Hematopoietic multipotent progenitor cell treated with erythropoietin and hydrocortisone succinate and interleukin-3 and kit ligand, for 4 days (in vitro differentiated cells): ENCODE measurements at places on chromosomes 7 and 10.

- DNase-seq = no peak
Observed at GRCh38 chr7:48426966-48427555, 255.8 kb downstream of the ABCA13 start.

- DNase-seq = no peak
Observed at GRCh38 chr7:96400001-96400400, 78.1 kb upstream of the SLC25A13 start.

GRCh38 chr7:12827920-12828319 is 140.5 kb downstream of the ARL4A start:
- DNase-seq = no peak

DNA sequence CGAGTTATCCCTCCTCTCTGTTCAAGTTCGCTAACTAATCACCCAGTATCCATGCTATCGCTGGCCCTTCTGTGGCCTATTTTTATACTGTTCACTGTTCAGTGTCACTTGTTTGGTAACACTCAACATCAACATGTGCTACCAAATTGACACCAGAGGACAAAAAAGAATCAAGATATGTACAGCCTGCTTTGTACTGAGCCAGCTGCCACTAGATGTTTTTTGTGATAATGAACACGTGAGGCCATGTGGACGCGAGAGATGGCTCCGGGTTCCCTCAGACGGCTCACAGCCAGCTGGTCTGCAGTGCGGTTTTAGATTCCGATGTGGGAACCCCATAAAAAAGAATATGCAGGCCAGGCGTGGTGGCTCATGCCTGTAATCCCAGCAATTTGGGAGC is 21.2 kb downstream of the CAV1 start:
- no peak for DNase-seq

GRCh38 chr10:2900530-2900929 is 166.8 kb upstream of the PFKP start:
- no peak for DNase-seq

- DNase-seq = peak; percentile 35
Observed at GRCh38 chr10:101014966-101015581, 15.5 kb downstream of the LZTS2 start.

DNA sequence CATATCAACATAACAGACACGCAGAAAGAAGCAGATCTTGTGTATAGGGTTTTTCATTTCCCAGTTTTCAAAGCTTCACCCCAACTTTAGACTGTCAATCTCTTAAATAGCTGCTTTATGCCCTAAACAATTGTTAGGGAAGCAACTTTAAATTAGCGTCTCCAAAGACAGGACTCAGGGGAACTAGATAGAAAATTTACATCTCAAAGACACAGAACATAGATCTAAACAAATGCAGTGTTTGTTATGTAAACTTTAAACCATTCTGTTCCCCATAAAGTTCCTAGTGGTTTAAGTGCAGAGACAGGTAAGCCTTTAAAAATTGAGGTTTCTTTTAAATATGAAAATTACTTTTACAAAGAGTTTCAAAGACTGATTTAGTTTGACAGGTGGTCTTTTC is 379.2 kb upstream of the GHITM start:
- no peak for DNase-seq

- no peak for DNase-seq
Observed at GRCh38 chr7:44218418-44219201, 17.8 kb downstream of the YKT6 start.

- DNase-seq = peak; percentile 72
Observed at GRCh38 chr7:131692131-131692960, 135.9 kb upstream of the PODXL start.

GRCh38 chr7:151272405-151272804 is 23.9 kb upstream of the SMARCD3 start:
- DNase-seq = no peak

DNA sequence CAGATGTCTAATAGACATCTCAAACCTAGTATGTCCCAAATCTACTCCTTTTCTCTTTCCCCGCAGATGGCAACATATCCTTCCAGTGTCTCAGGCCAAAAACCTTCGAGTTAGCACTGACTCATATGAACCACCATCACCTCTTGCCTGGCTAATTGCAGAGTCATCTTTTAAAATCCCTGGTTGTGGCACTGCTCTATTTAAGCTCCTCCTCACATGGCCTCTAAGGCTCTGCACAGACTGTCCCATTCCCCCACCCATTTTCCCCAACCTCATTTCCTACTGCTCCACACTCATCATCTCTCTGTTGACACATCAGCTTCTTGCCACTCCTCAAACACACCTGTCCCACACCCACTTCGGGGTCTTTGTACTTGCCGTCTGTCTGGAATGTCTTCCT is 16.8 kb upstream of the HBP1 start:
- DNase-seq = no peak
